ENCODE measurements at places on chromosomes 12 and 14.

DNA sequence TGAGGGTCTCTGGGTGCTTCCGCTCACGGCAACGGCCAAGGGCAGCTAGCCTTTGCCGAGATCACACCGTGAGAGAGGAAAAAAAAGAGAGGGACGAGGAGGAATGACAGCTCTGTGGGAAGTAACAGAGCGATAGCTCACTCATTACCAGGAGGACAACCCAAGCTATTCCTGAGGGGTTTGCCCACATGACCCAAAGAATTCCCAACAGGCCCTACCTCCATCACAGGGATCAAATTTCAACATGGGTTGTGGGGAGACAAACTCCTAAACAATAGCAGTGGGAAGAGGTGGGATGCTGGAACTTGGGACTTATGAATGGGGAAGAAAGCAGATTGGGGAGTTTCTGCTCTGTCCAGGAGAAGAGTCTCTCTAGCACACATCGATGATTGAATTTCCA lies 180.6 kb downstream of the LRRK2 start:
- no peak for DNase-seq

DNA sequence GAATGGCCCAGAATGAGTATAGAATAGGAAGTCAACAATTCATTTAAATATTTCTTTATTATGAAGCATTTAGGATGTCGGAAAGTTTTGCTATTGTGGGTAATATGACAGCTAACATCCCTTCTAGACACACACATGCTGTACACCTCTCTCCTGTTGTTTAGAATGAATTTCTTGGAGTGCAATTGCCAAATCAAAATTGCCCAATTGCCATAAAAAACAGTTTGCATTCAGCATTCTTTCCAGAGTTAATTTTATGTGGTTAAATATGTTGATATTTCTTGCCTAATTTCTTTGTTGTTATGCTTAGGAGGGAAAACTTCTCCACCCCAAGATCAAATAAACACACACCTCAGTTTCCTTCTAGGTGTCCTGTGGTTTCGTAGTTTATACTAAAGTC lies 16.9 kb upstream of the SMCO2 start:
- no peak for DNase-seq

DNA sequence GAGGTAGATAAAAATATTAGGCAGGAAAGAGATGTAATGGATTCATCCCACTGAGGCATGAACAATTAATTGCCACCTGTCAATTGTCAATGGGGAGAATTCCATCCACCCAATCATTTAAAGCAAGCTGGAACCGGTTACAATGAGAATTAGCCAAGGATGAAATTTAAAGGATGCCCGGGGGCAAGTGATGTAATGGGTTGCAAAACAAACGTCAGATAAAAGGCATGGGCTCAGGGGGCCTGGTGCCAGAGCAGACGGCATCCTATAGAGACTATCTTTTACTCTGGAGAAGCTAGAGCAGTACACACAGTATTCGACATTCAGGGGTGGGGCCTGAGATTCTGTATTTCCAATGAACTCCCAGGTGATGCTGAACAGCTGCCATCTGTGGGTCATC lies 80.5 kb upstream of the ZFP36L1 start:
- DNase-seq, result no peak

DNA sequence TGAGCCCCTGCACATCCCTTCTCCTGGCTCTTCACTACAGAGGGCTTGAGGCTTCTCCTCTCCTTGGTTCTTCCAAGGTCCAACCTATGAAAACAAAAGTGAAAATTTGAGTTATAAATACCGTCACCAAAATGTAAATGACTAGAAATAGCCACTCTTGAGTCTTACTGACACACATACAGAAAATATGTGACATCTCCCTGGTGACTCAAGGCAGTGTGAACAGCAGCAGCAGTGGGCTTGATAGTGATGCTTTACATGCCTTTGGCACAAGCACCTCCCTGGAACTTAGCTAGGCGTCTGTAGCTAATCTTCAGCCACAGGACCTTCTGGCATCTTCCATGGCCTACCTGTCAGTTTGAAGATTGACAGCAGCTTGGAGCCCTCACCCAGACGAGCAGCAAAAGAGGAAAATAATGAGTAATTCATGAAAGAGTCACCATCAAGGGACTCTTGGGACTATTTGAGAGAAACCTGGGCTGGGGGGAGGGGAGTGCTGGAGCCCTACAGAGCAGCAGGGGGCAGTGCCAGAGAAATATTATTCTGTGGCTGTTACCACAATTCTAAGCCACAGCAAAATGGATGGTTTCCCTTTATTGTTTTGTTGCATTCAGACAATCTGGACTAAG lies 158.0 kb downstream of the KCNK10 start:
- peak; percentile 23 for DNase-seq

GRCh38 chr12:65217086-65217485 lies 47.7 kb downstream of the LEMD3 start:
- DNase-seq, result no peak

- no peak for DNase-seq
Measured at GRCh38 chr14:51818748-51819380, 41.5 kb upstream of the GNG2 start.

- no peak for DNase-seq
Measured at GRCh38 chr14:33564774-33565630, 385.9 kb downstream of the EGLN3 start.

DNA sequence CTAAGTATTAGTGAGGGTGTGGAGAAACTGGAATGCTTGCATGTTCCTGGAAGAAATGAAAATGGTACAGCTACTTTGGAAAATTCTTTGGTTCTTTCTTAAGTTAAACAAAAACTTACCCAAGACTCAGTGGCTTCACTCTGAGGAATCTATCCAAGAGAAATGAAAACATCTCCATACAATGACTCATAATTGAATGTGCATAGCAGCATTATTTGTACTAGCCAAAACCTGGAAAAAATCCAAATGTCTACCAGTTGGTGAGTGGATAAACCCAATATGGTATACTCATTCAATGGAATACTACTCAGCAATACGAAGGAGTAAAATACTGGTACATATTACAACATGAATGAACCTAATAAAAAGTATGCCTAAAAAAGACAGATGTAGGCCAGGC lies 18.0 kb upstream of the CRACR2A start:
- DNase-seq, result no peak

DNA sequence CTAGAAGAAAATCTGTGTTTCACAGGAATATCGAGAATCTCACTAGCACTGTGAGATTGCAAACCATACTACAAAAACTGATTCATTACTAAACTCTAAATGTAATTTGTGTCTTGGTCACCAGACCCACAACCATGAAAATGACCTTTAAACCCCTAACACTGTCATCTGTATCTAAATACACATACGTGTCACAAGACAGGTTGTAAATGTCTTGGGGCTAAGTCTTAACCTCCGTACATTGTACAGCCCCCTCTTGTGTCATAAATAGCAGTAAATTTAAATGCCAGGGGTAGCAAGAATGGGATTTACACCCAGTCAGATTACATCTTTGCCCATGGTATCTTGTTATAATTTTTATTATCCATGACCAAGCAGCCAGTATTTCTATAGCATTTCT lies 117.3 kb downstream of the GPR135 start:
- DNase-seq, result no peak

GRCh38 chr12:51482929-51483697 lies 58.5 kb downstream of the SLC4A8 start:
- peak; percentile 36 for DNase-seq

DNA sequence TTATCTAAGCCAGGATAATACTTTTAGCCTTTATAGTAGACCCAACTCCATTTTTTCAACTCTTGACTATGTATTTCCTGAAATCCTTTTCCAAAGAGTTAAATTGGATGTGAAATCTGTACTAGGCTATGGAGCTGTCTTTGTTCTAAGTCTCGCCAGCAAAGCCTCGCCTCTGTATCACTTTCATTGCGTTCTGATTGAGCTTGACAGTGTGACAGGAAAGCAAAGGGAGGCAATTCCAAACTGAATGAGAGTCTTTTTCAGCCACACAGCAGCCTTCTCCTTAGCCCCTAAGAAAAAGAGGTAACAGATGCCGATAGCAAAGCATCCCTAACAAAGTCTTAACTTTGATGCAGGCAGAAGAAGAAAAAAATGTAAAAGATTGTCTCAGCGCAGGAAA lies 154.6 kb upstream of the OTX2 start:
- no peak for DNase-seq

GRCh38 chr14:94548999-94549985 lies 11.9 kb upstream of the SERPINA4 start:
- peak; percentile 77 for DNase-seq

GRCh38 chr14:34994668-34995067 lies 11.9 kb downstream of the SRP54 start:
- no peak for DNase-seq

- DNase-seq, result no peak
Measured at GRCh38 chr12:115541891-115542421, 735.5 kb downstream of the MED13L start.

DNA sequence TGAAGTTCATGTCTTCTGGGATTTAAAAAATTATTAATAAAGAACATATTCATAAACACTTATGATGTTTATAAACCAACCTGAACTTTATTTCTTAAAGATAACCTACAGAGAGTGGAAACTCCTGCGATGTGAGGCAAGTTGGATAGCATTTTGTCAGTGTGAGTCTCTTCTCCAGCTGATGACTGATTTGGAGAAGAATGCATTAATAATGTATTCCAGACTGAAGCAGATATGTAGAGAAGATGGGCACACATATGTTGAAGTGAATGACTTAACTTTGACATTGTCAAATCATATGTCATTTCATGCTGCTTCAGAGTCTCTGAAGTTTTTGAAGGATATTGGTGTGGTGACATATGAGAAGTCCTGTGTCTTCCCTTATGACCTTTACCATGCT lies 7.3 kb downstream of the HELB start:
- DNase-seq, result no peak

DNA sequence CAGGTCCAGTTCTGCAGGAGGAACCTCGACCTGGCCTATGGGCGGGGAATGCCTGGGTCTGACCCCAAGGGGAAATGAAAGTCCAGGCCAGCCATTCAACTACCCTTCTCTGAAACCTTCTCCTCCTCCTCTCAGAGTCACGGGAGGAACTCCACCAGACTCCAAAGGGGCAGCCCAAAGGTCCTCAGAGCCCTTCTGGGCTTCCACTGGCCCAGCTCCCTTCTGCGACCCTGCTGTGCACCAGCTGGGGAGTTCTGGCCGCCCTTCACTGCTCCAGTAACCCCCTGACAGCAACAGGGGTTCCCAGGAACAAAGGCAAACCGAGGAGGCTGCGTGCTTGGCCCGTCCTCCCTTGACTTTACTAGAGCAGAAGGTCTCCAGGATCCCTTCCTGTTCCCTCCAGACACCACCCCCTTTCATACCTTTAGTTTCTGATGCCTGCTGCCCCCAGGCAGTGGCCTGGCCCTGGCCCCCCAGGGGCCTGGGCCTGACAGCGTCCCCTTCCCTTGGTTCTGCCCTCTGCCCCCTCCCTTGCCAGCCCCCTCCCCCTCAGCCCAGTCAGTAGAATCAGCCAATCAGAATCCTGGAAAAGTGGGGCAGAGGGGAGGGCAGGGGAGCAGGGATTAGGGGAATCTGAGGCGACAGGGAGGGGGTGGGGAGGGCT lies 850 bp upstream of the ZNF385A start:
- DNase-seq, result no peak

DNA sequence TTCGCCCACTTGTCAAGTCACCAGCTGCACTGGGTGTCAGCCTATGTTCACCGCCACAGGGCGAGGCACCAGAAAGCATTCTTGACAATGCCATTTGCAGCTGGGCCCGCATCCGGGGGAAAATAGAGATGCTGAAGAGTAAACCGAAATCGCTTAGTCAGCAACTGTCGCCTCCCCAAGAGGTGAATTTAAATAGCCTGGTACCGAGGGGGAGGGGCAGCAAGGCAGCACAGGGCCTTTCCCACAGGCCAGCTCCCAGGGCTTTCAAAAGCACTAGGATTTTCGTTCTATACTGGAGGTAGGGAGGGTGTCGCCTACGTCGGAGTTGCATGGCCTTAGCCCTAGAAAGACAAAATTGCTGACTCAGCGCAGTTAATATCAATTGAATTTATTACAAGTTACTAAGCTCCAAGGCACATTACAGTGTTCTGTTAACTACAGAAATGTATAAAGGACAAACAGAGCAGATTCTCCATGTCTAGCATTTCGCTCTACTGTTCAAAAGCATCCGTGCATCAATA lies 4.3 kb downstream of the IRF2BPL start:
- peak; percentile 87 for DNase-seq

DNA sequence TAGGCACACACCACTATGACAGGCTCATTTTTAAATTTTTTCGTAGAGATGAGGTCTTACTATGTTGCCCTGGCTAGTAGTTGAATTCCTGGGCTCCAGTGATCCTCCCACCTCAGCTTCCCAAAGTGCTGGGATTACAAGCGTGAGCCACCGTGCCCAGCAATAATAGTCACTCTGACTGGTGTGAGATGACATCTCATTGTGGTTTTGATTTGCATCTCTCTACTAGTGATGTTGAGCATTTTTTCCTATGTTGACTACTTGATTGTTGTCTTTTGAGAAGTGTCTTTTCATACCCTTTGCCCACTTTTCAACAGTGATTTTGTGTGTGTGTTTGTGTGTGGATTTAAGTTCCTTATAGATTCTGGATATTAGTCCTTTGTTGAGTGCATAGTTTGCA lies 26.3 kb downstream of the ATP2A2 start:
- no peak for DNase-seq

- peak; percentile 53 for DNase-seq
Measured at GRCh38 chr14:102363182-102363943, 622 bp downstream of the TECPR2 start.

DNA sequence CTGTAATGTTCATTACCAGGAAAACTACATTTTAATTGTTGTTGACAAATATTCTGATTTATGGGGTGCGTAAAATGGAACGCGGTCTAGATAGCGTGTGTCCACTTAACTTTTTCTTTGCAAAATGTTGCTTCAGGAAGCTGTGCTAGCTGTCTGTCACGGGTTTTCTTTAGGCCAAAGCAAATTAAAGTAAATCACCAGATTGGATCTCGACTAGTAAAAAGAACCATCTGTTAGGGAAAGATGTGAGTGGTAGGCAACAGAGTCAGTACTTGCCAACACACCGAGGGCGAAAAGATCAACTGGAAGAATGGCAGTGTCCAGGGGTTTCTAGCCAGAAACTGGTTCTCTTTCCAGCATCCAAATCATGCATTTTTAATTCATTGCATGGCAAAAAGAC lies 404.9 kb upstream of the TMPO start:
- no peak for DNase-seq

GRCh38 chr14:89368490-89369477 lies 48.2 kb downstream of the FOXN3 start:
- DNase-seq, result no peak

GRCh38 chr14:72463291-72463866 lies 430.5 kb downstream of the DPF3 start:
- no peak for DNase-seq

DNA sequence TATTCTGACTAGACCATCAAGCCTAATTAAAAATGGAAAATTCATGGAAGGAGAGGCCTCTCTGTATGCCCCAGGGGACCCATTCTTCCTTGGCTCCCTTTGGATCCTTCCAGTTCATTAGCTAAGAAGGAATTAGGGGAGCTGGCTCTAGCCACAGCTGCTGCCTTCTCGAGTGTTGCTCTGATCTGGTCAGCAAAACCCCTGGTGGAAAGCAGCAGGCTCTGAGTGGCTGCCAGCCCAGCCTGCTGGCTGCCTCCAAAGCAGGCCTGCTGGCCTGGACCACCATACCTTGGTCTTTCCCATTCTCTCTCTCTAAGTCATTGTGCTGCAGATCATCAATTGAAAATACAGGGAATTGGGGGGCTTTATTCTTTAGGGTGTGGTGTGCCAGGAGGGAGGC lies 29.0 kb upstream of the AKAP6 start:
- DNase-seq, result no peak

- no peak for DNase-seq
Measured at GRCh38 chr12:5910790-5911548, 34.1 kb downstream of the ANO2 start.

All from activated CD4-positive, alpha-beta T cell treated with anti-CD3 and anti-CD28 coated beads for 48 hours (primary cell).